GM06990 (cell line): ENCODE measurements at places on chromosomes 2 and 18.

GRCh38 chr18:79239631-79240030, 156.1 kb upstream of the NFATC1 start:
- no peak for DNase-seq

GRCh38 chr18:58603375-58604067, 25.4 kb downstream of the ALPK2 start:
- no peak for DNase-seq

- no peak for DNase-seq
These were observed 543 bp upstream of the MARCHF4 start for GRCh38 chr2:216372761-216373291.

DNA sequence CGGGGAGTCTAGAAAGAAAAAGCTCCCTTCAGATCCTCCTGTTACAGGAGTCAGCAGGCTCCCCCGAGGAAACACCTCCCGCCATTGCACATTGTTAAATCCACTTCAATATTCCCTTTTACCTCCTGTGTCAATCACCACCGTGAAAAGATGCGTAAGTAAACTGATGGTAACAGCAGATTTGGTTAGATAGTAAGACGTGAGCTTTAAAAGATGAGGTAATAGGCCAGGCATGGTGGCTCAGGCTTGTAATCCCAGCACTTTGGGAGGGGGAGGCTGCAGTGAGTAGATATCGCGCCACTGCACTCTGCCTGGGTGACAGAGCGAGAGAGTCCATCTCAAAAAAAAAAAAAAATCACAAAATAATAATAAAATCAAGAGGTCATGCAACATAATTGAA, 15.2 kb upstream of the NCL start:
- no peak for DNase-seq

- DNase-seq = no peak
These were observed 697.9 kb upstream of the FANCL start for GRCh38 chr2:58938988-58939387.

DNA sequence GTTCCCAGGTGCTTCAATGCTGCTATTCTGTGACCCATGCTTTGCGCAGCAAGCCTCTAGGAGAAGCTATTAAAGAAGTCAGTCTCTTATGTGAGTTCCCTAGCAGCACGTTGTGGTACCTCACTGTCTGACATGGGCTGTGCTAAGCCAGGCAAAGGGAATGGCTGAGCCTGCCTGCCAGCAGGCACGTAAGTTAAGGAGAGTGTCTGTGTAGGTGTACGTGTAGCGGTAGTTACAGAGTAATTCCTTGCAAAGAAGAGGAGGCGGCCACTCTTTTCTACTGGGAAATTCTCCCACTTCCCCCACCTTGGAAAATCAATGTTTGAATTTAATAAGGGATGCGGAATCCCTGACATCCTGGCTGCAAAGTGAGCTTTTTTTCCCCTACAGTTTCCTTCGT, 123.5 kb upstream of the LYPD1 start:
- no peak for DNase-seq
